ENCODE measurements at places on chromosomes 13 and 19. TPM values are rescaled to one million over a fixed set of nuclear protein-coding genes. Genes with fewer than 3 reads are reported as not detected.

PCP2 gene
- 1.7 TPM for total RNA-seq

DZIP1 gene
- total RNA-seq: 0.39 TPM

LILRB2 gene
- total RNA-seq: not detected

PLK5 gene
- total RNA-seq: not detected

CEACAM3 gene
- total RNA-seq: not detected

GRCh38 chr13:37342205-37342604 is 236.7 kb upstream of the CSNK1A1L start:
- no peak overlapping the region for H3K4me3 ChIP-seq
- H3K27me3 ChIP-seq: no peaks in the 10 kb centered on the region
- no peaks in the 10 kb centered on the region for H3K36me3 ChIP-seq
- no peak overlapping the region for H3K27ac ChIP-seq
- DNase-seq: no peak

GRCh38 chr19:48752496-48753365 is at the start of gene FUT1:
Gene FUT1 (minus strand): TSS chr19:48752641. CDS start chr19:48751281, 1,360 bp downstream.
- peak; percentile 60 for DNase-seq
- H3K27me3 ChIP-seq: peaks cover 17% of the 10 kb centered on the region
- H3K27ac ChIP-seq: no peak within 1 kb of the TSS
- peak within 1 kb of the TSS; percentile 66 for H3K4me3 ChIP-seq
- peaks cover 13% of the 10 kb centered on the region for H3K4me1 ChIP-seq

- no peaks in the 10 kb centered on the region for H3K27me3 ChIP-seq
- no peaks in the 10 kb centered on the region for H3K36me3 ChIP-seq
- no peak for DNase-seq
Observed at GRCh38 chr13:80436571-80437169, 95.7 kb upstream of the SPRY2 start.

DNA sequence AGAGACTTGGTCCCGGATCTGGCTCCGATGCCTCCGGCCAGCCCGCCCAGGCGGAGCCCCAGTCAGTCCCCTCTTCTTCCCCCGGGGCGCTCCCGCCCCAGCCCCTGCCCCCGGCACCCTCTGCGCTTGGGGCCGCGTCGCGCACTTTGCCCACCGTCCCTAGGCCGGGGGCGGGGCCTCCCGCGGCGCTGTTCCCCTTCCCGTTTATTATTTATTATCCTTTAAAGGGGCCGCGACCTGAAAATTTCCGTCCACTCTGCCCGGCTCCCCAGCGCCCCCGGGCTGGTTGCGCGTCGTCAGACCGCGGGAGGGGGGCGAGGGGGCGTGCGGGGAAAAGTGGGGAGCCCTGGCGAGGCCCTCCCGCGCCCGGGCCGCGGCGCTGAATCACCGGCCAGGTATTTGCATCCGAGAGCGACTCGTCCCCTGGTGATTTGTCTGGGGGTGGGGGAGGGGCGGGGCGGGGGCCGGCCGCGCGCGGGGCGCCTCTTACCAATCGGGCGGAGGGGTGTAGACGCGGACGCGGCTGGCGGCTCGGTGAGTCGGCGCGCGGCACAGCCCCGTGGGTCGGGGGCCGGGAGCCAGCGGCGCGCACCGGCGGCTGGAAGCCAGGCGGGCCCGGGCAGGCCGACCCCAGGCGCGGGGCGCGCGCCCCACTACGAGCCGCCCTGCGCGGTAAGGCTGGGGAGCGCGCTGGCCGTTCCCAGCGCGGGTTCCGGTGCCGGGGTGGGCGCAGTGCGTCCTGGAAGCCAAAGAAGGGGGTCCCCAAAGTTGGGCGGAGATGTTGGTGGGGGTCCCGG is at the start of gene ARID3A:
TSS of gene ARID3A (plus strand) at position 510 of the 797 bp plus-strand sequence. CDS start 3,494 bp downstream, outside the sequence.
- H3K4me1 ChIP-seq: peaks cover 17% of the 10 kb centered on the region
- peak; percentile 85 for DNase-seq
- peaks cover 5% of the 10 kb centered on the region for H3K36me3 ChIP-seq
- H3K4me3 ChIP-seq: peak within 1 kb of the TSS; percentile 70
- H3K27me3 ChIP-seq: no peaks in the 10 kb centered on the region

All from activated CD4-positive, alpha-beta T cell treated with anti-CD3 and anti-CD28 coated beads for 36 hours (primary cell).